Activated naive CD4-positive, alpha-beta T cell treated with anti-CD3 and anti-CD28 coated beads, Interleukin-2, amount 10 ng/mL, durations not matched to agents 5 hours and 36 hours (primary cell): ENCODE measurements at places on chromosomes 2 and 18. TPM values are rescaled to one million over a fixed set of nuclear protein-coding genes. Genes with fewer than 3 reads are reported as not detected.

SS18 gene
- total RNA-seq, result 64.8 TPM

IL36B gene
- not detected for total RNA-seq

FAM136A gene
- 33.5 TPM for total RNA-seq

KLHL14 gene
- total RNA-seq, result not detected

CNDP1 gene
- not detected for total RNA-seq
